ENCODE measurements at places on chromosomes 16 and 17.

- DNase-seq: peak; percentile 41
Observed at GRCh38 chr16:2520784-2521531, 787 bp downstream of the AMDHD2 start.

GRCh38 chr16:15539197-15539596 is 103.8 kb downstream of the MARF1 start:
- no peak for DNase-seq

GRCh38 chr17:83150369-83151055 is 71.1 kb downstream of the METRNL start:
- no peak for DNase-seq

GRCh38 chr17:6755731-6756184 is at the start of gene XAF1:
TSS of gene XAF1 (plus strand) at chr17:6756046. CDS start at chr17:6756079, 33 bp downstream.
- peak; percentile 30 for DNase-seq

- no peak for DNase-seq
Observed at GRCh38 chr16:51376080-51376479, 225.0 kb upstream of the SALL1 start.

GRCh38 chr17:4354862-4355514 is 11.5 kb downstream of the UBE2G1 start:
- DNase-seq: no peak

DNA sequence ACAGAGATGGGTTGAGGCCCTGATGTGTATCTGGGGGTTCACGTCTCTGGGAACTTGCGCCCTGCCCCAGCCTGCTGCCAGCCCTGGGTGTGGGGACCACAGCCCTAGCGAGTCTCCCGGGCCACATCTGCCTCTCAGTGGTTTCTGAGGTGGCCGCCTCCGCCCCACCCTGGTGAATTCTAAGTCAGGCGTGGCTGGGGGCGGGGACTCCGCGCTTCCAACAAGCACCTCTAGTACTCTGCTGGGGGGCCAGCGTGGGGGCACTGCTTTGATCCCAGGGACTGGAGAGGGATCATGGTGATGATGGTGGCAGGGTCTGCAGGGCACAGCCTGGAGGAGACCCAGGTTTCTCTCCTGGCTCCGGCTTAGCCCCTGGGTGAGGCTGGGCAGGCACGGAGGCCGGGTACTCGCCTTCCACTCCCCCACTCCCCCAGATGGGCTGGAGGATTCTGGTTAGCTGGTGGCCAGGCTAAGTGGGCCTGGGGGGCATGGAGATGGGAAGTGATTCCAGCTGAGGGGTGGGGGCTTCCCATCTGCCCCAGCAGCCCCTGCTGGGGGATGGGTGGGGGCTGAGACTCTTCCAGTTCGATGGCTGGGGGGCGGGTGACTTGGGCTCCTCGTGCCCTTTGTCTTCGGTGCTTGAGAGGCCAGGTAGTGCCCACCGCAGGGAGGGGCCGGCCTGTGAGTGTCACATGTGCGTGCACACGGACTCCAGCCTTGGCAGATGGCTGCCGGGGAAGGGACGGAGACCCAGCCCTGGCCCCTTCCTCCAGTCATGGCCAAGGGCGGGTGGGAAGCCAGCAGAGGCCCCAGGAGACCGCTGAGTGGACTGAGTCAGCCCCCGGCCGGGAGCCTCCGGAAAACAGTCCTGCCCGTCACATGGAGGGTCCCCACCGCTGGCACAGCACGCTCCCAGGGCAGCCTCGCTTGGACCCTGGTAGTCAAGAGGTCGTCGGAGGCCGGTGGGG is 3.9 kb downstream of the GLIS2 start:
- peak; percentile 43 for DNase-seq

- DNase-seq: no peak
Observed at GRCh38 chr17:10151667-10152496, 46.5 kb downstream of the GAS7 start.

GRCh38 chr17:30917050-30917449 is 4.7 kb upstream of the ADAP2 start:
- DNase-seq: no peak

DNA sequence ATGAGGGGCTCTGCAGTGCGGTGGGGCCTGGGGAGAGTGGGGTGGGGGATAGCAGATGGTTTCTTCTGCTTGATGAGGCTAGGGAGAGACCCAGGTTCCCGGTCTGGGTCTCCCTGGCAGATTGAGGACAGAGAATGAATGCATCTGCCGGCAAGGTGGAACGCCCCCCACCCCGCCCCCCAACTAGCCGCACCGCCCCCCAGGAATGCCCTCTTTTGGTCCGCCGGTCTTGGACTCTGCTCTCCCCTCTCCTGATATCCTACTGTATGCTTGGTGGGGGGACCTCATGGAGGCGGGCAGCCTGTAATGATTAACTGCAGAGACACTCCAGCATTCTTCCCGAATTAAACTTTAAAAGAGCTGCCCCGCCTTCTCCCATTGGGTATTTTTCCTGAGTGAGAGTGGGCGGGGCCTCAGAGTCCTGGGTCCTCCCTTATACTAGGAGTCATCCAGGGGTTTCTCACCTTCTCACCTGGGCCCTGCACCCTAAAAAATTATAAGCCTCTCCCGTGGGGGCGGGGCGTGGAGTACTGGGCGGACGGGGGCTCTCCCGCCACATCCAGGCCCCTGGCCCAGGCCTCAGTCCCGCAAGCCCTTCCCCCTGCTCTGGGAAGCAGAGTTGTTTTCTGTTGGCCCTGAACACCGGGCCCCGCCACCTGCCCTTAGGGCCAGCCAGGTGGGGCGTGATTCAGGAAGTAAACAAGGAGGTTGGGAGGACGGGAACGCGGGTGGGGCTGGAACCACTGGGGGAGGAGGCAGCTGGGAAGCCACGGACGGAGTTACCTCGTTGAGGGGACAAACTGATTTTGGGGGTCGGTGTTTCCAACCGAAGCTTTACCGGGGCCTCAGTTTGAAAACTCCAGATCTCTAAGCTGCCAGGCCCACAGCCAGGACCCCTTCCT is 1.5 kb downstream of the GRB7 start:
- DNase-seq: no peak

DNA sequence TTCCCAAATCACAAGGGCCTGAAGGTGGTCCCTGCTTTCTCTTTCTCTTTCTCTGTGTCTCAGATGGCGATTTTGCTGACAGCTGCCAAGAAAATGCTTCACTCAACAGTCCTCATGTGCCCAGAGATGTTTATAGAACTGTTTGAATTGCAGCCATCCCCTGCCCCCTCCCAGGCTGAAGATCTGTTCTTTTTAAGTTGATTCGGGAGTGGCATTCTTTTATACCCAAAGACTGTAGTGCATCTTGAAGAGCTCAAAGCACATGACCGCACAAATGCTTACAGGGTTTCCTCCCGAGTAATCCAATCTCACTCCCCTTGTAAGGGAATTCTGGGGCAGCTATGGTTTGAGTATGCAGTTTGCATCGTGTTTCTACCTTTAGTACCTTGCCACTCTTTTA is 75.7 kb downstream of the SEC14L1 start:
- DNase-seq: no peak

- no peak for DNase-seq
Observed at GRCh38 chr16:77450790-77451487, 16.1 kb upstream of the ADAMTS18 start.

- no peak for DNase-seq
Observed at GRCh38 chr16:17435318-17435717, 35.4 kb downstream of the XYLT1 start.

- no peak for DNase-seq
Observed at GRCh38 chr16:47664653-47665325, 203.7 kb downstream of the PHKB start.

- DNase-seq: no peak
Observed at GRCh38 chr16:86951831-86952598, 365.2 kb downstream of the C16orf95 start.

DNA sequence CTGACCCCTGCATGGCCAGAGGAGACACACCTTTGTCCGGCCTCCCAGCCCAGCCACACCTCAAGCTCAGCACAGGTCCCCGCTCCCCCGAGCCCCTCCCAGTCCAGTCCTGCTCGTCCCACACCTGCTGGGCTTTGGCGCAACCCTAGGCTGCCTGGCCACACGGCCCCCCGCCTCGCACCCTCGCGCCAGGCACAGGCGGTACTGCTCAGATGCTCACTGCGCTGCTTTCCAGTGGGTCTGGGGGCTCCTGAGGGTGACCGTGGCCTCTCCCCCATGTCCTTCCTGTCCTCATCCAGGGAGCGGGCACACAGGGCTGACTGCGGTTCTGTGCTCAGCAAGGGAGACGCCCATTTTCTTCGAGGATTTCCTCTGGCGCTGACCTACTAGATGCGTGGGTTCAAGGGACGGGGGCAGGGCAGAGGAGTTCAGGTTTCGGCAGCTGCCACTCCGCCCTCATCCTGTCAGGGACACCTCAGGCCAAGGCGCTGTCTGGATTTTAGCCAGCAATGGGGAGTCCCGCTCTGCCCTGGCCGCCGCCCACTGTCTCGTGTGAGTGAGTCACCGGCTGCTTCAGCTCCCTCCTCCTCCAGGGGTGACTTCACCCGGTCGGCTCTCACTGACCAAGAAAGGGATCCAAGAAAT is 118.0 kb upstream of the ZNF469 start:
- peak; percentile 50 for DNase-seq

DNA sequence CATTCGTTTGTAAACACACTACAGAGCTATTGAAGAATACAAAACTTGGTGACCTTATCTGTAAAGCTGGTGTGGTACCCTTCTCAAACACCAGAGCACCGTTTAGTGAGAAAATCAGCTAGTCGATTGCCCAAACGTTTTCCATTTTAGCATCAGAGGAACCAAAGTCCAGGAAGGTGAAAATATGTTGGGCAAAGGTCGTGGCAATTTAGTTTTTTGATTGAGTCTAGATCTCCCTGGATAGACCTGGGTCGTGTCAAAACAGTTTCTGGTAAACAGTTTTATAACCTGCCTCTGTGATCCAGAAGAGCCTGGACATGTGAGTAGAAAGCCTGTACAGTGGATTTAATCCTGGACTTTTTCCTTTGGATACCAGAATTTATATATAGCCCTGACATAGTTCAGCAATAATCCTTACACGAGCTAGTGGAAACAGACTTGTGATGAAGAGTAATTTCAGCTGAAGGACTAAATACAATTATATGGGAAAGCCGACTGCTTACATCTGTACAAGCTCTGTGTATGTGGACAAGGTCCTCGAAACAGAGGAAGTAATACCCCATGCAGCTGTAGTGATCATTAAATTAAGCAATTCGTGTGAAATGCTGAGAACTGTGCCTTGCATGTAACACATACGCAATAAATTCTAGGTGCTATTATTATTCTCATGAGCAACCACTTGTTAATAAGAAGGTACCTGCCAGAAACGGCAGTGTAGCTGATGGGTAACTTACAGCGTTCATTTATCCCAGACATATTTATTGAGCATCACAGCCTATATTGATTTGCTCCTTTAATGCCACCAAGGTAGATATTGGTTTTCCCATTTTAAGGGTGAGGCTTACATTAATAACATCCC is 72.5 kb downstream of the MAP2K6 start:
- DNase-seq: no peak

DNA sequence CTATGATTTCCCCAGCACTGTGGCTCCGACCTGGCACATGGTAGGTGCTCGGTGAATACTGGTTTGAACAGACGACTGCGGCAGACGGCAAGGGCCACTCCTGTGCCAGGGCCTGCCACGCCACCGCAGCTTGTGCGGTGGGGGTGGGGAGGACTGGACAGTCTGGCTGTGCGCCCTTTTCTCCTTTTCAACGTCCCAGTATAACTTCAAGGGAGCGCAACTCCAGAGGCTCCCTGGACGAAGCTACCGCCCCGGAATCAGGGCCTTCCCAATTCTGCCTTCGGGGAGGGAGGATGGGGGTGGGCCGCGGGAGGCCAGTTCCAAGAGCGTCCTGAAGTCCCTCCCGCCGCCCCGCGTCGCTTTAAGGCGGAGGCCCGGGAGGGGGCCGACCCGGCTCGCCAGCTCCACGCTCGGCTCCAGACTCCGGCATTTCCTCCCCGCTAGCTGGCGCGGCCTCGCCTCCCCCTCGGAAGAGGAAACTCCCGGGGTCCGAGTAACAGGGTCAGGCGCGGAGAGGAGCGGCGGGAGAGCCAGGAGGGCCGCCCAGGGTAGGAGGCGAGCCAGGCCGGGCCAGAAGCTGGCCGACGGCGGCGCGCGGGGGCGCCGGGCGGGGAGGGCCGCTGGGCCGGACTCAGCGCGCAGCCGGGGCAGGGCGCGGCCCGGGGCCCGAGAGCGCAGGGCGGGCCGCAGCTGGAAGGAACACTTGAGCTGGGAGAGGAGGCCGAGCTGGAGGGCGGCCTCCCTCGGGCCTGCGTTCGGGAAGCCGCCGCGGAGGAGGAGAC is at the start of gene ITPRIPL2:
TSS of gene ITPRIPL2 (plus strand) at position 388 of the 782 bp plus-strand sequence. CDS start 498 bp downstream, outside the sequence.
- DNase-seq: no peak

GRCh38 chr16:381789-382717 is at the start of gene PGAP6:
TSS of gene PGAP6 (minus strand) at chr16:381978. CDS start at chr16:381821, 157 bp downstream.
- DNase-seq: peak; percentile 41

- peak; percentile 40 for DNase-seq
Observed at GRCh38 chr16:75065149-75065505, 51.5 kb downstream of the LDHD start.

- DNase-seq: no peak
Observed at GRCh38 chr16:57616876-57617275, 11.6 kb upstream of the ADGRG1 start.

DNA sequence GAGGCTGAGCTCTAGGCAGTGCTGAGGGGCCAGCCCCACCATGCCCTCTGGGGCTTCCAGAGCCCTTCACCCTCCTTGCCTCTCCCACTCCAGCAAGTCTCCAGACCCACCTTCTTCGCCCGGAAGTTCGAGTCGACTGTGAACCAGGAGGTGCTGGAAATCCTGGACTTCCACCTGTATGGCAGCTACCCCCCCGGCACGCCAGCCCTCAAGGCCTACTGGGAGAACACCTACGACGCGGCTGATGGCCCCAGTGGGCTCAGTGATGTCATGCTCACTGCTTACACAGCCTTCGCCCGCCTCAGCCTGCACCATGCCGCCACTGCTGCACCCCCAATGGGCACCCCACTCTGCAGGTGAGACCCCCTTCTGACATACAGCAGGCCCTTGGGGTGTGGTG is 10.5 kb downstream of the XYLT2 start:
- DNase-seq: no peak

- DNase-seq: no peak
Observed at GRCh38 chr16:9330095-9330494, 238.7 kb downstream of the HAPSTR1 start.

DNA sequence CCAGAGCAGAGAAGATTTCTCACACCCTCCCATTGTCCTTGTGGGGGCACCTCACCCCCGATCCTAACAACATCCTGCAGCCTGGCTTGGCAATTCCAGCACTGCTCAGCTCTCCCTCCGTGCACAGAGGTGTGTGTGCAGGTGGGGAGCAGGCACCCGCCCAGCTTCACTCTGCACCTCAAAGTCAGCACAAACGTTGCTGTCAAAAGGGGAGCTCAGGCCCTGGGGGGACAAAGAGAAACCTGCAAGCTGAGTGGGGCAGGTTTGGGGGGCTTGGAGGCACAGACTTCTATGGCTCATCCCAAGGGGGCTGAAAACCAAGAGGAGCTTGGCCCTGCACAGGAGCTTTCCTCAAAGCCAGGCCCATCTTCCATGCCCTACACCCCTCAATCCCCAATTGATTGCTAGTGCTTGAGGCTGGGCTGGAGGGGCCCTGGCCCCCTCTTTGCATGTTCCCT is 231.9 kb upstream of the TNRC6C start:
- DNase-seq: no peak
